ENCODE measurements at places on chromosomes 3 and 15. TPM values are rescaled to one million over a fixed set of nuclear protein-coding genes. Genes with fewer than 3 reads are reported as not detected.

- peaks cover 19% of the 10 kb centered on the region for H3K36me3 ChIP-seq
- H3K4me1 ChIP-seq = no peaks in the 10 kb centered on the region
- no peaks in the 10 kb centered on the region for H3K27me3 ChIP-seq
- H3K4me3 ChIP-seq = no peak overlapping the region
- no peak overlapping the region for H3K27ac ChIP-seq
- no peak for DNase-seq
These were observed 26.8 kb downstream of the TIMMDC1 start for GRCh38 chr3:119524931-119525662.

Gene GOLGA6L7
- polyA plus RNA-seq = not detected

DNA sequence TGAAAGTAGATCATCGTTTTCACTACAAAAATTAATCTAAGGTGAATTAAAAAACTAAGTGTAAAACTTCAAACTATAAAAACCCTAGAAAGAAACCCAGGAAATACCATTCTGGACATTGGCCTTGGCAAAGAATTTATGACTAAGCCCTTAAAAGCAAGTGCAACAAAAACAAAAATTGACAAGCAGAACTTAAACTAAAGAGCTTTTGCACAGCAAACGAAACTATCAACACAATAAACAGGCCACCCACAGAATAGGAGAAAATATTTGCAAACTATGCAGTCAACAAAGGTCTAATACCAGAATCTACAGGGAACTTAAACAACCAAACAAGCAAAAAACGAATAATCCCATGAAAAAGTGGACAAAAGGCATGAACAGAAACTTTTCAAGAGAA, 302.0 kb downstream of the CHST2 start:
- H3K27ac ChIP-seq = no peak overlapping the region
- H3K4me1 ChIP-seq = no peaks in the 10 kb centered on the region
- H3K27me3 ChIP-seq = no peaks in the 10 kb centered on the region
- DNase-seq = no peak

GRCh38 chr3:156787926-156788663, 38.1 kb upstream of the LEKR1 start:
- H3K27me3 ChIP-seq = no peaks in the 10 kb centered on the region
- no peaks in the 10 kb centered on the region for H3K4me1 ChIP-seq
- H3K36me3 ChIP-seq = no peaks in the 10 kb centered on the region
- no peak overlapping the region for H3K27ac ChIP-seq

DNA sequence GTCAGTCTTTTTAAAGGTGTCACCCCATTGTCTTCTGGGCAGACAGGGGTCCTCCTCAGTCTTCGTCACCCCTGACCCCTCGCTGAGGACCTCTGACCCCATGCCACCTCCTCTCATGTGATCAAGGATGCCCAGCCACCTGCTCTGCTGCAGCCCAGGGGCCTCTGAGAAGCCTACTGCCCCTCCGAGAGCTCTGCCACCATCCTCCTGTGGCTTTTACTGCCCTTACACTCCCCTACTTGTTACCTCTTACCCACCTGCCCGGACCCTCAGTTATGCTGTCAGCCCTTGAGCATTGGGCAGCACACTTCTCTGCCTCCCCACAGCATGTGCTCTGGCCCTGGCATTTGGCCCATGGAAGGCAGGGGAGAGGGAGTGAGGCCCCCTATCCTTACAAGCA, 123.2 kb downstream of the LRRK1 start:
- no peak overlapping the region for H3K4me3 ChIP-seq
- no peak for DNase-seq
- peaks cover 5% of the 10 kb centered on the region for H3K36me3 ChIP-seq
- H3K27ac ChIP-seq = no peak overlapping the region
- H3K27me3 ChIP-seq = no peaks in the 10 kb centered on the region

DNA sequence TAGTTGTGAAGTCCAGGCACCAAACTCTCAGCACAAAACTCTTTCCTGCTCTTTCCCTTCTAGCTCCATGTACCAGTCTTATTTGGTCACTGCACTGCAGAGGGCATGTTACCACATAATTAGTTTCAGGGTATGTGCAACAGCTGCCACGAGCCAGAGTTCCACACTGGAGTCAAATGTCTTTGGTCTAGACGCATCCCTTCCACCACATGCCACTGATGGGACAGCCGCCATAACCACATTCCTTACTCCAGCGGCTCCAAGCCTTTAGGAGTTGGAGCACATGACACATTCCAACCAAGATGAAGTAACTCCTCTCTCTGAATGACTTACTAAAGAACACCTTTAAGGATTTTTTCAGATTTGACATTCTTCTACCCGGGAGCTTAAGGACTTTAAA, 153.4 kb downstream of the ERC2 start:
- H3K36me3 ChIP-seq = no peaks in the 10 kb centered on the region
- H3K4me1 ChIP-seq = no peaks in the 10 kb centered on the region

GRCh38 chr3:132522353-132522752, 74.7 kb upstream of the ACKR4 start:
- no peak overlapping the region for H3K4me3 ChIP-seq
- H3K27me3 ChIP-seq = no peaks in the 10 kb centered on the region
- H3K36me3 ChIP-seq = peaks cover 17% of the 10 kb centered on the region
- H3K27ac ChIP-seq = no peak overlapping the region
- DNase-seq = no peak

GRCh38 chr15:92899948-92900730, at the start of gene CHD2:
CHD2 (plus strand) TSS chr15:92900324; CDS start chr15:92901238, 914 bp downstream.
- peak; percentile 92 for DNase-seq
- no peaks in the 10 kb centered on the region for H3K27me3 ChIP-seq
- H3K4me3 ChIP-seq = peak within 1 kb of the TSS; percentile 84
- peak within 1 kb of the TSS; percentile 100 for H3K27ac ChIP-seq
- no peaks in the 10 kb centered on the region for H3K4me1 ChIP-seq
